Inflammatory macrophage treated with lipopolysaccharide for 1 hour (primary cell): ENCODE measurements at places on chromosomes 5 and 9.
A peak's percentile ranks its signal among the peaks of the same experiment; 100 is the strongest.

- no peak for DNase-seq
Observed at GRCh38 chr5:134511796-134512660, 13.4 kb upstream of the JADE2 start.

DNA sequence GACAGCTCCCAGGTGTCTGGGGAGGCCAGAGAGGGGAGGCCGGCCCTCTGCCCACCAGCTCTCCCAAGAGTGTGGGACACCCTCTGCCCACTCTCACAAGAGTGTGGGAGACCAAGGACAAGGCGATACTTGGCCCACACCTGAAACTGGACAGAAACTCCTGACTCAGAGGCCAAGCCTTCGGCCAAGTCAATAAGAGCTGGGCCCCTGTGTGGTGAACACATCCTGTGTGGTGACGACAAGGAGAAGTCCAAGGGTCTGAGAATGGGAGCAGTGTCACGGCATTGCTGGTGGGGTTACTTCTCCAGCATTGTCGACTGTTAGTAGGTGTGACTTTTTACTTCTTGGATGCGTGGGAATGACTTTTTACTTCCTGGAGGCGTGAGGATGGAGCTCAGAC, 14.6 kb upstream of the F2RL1 start:
- DNase-seq: no peak

DNA sequence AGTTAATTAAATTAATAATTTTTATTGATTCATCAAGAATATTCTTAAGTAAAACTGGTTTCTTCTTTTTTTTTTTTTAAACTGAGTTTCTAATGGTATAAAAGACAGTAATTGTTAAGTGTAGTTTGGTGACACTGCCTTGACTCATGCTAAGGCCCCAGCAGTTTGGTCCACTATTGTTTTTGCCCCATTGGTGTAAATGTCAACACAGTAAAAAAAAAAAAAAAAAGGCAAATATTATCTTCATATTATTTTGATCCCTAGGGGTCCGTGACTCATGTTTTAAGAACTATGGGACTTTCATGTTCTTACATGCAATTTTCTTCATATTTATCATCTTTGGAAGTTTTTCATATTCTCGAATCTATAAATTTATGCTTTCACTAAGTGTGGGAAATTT, 29.2 kb upstream of the JAK2 start:
- DNase-seq: no peak

- DNase-seq: no peak
Observed at GRCh38 chr5:37665272-37665671, 174.6 kb downstream of the GDNF start.

DNA sequence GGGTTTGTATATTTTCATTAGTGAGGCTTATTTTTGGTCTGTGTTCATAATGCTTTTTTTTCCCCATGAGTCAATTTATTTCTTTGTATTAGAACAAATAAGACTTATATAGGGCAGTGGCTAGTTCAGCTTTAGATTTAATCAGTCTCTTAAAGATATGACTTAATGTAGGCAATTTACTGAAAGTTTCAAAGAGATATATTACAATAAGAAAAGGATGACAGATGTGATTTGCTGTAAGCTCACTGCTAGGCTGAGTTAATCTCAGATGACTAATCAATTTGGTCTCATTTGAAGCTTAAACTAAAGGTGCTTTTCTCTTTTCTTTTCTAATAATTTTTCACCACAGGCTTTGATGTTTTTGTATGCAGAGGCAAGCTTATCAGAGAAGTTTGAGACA, 291.8 kb upstream of the DAP start:
- no peak for DNase-seq

GRCh38 chr9:71795097-71795813, 26.9 kb upstream of the CEMIP2 start:
- DNase-seq: no peak

DNA sequence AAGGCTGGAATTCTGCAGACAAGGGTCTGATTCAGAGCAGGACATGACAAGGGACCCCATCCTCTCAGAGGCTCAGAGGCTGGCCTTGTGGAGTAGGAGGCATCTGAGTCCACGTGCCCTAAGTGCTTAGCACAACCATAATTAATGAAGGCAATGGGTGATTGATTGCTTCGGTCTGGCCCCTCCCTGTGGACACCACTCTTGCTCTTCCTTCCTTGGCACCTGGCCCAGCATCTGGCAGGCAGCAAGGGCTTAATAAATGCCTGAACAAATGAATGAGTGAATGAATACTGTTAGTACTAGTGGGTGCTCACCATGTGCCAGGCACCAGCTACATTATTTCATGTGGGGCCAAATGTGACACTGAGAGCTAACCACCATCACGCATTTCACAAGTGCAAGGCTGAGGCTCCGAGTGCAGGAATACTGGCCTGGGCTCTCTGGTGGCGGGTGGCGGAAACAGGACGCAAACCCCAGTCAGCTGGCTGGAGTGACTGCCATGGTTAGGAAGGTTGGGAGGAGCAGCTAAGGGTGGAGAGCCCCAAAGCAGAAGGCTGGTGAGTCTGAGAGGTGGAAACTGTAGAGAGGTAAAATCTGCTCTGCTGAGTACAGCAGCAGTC, 53.6 kb downstream of the ASS1 start:
- no peak for DNase-seq

DNA sequence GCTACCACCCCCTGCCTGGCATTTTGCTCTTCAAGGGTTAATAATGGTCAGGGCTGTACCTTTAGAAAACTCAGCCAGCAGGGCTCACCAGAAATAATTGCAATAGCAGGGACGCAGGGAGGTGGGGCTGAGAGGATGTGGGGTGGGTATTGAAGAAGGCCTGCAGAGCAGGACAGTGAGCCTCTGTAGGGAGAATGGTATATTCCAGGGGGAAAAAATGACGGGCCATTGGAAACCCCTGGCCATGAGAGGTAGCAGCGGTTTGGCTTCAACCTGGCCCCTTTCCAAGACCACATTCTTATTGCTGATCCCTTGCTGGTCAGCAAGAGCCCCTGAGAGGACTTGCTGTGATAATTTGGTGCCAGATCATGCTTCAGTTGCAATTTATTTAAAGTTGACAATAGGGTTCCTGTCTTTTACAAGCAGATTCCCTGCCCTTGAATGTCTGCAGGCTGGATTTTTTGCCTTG, 36.7 kb upstream of the CTNNA1 start:
- DNase-seq: no peak

DNA sequence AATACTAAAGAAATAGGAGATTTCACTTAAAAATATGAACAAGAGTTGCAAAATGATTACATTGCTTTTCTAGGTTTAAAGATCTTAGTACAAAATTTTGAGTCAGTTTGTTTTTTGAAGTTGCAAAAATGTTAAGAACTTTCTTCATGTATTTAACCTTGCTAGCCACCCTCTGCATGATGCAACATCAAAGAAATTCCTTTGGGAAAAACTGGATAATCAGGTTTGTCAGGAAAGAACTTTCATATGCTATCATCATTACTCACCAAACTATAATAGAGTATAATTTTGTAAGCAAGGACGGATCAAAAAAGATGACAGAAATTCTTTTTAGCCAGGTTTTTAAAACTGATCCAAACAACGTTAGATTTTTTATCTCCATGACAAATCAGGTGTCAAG, 116.9 kb upstream of the MRPS30 start:
- DNase-seq: no peak

DNA sequence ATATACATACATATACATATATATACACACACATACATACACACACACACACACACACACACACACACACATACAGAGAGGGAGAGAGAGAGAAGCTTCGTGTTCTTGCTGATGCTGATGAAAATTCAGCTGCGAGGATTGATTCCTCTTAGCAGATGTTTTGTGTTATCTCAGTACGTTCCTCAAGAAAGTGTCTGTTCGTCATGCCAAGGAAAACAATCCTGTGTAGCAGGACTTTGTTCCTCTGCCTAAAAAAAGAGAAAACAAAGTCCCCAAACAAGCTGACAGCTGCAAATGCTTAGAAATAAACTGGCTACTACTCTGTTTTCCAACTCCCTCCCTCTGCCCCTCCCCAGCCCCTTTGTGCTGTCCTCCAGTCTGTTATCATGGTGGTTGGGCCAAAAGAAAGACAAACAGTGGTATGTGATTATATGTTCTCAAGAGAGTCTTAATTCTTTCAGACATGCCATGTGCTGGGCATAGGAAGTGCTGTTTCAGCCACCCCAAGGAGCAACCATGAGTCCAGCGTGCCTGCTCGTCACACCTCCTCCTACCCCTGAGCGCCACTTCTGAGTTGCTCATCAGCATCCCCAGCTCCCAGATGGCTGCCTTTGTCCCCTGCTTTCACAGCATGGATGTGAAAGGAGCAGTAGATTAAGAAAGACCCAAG, 71.5 kb upstream of the EQTN start:
- no peak for DNase-seq

GRCh38 chr5:66113160-66113559, 30.9 kb upstream of the SREK1 start:
- DNase-seq: no peak

DNA sequence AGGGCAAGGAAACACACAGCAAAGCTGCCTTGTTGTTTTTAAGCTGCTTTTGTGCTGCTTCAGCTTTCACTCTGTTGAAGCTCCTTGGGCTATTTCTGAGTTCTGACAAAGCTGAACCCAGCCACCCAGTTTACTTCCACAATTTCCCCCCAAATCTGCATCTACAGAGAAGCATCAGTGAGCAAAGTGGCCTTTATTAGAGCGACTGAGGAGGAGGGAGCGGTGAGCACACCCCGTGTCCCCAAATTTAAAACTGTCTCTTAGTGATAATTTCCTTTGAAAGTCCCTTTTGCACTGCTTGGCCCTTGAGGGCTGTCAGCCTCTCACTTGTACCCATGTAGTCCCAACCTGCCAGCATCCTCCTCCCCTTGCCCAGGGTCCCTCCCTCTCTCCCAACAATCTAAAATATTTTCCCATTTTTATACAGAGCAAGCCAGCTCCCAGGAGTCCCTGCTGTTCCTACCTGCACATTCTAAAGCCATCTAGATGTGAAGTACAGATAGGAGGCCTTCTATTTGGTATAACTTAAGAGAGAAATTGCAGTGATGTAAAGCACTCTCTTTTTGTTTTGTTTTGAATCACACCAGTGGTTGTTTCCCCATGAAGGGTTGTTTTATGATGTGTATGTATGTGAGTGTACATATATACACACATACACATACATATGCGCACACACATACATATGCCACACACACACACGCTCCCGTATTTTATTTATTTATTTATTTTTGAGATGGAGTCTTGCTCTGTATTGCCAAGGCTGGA, 313.5 kb downstream of the TLE4 start:
- DNase-seq: no peak

- no peak for DNase-seq
Observed at GRCh38 chr9:2132484-2133082, 117.4 kb downstream of the SMARCA2 start.

DNA sequence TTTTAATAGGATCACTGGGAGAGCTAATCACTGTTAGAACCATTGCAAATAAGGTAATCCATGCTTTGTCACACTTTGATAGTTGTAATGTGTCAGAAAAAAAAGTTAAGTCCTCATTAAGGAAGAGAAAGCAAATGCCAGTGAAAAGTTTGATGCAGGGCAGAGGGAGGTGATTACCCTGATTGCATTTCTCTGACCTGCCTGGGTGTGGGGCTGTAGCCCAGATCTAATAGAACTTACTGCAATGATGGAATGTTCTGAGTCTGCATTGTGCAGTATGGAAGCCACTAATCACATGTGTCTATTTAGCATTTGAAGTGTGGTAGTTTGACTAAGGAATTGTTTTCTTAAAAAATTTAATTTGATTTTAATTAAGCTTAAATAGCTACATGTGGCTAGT, 202.7 kb downstream of the ATP10B start:
- peak; percentile 40 for DNase-seq

DNA sequence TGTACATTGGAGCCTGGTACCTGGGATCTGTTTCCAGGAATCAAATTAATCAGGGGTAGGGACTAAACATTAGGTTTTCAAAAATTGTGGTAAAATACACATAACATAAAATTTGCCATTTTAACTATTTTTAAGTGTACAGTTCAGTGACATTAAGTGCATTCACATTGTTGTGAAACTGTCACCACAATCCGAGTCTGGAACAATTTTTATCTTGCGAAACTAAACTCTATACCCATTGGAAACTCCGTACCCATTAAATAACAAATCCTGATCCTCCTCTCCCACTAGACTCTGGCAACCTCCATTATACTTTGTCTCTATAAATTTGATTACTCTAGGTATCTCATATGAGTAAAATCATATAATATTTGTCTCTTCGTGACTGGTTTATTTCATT, 486.2 kb downstream of the GADD45G start:
- DNase-seq: no peak

DNA sequence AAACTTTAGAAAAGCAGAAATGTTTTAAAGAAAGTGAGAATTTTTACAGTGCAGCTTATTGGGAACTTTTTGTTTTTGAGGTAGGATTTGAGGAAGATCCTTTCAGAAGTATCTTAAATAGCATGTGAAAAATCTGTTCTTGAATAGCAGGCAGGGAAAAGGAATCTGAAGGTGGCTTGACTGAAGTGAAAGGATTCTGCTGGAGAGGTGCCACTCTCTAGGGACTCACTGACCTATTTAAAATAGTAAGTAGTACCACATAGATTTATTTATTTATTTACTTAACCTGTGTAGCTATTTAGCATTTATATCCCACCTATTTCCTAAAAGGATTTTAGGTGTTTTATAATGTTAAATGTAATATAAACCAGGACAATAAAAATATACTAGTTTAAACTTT, 69.1 kb downstream of the NIPBL start:
- no peak for DNase-seq

GRCh38 chr5:27008604-27009539, 29.5 kb downstream of the CDH9 start:
- DNase-seq: no peak

DNA sequence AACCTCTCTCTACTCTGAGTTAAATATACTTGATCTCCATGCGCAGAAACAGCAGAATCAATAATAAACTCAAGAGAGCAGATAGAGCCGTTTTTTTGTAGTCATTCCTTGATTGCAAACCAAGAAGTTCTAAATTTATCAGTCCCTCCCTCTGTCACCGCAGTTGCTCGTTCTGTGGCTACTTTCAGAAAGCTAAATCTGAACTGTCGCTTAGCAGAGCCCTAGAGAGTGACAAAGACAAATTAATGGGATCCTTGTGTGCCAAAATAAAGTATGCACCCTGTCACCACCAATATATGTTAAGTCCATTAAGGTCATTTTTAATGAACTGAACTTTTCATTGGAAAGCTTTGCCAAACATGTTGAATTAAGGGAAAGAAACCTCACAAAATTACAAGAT, 218.3 kb downstream of the ADAMTSL1 start:
- no peak for DNase-seq

DNA sequence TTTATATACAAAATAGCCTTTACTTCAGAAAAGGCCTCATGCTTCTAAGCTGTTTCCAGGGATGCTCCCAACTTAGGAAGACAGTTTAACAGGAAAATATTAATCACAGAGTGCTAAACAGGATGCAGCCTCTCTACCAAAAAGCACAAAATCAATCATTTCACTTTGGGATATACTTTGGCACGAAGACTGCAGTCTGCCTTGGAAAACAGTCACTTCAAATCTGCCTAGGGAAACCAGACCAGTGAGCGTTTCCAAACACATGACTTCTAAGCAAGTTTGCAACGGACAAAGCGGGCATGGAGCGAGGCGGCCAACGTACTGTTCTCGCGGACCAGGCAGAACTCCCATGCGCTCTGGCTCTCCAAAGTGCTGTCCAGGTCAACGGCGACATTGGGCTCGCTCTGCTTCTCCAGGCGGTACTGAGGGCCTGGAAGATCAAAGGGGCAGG, 201.0 kb downstream of the MAPKAP1 start:
- DNase-seq: no peak
